ENCODE measurements at places on chromosomes 3 and 15. TPM values are rescaled to one million over a fixed set of nuclear protein-coding genes. Genes with fewer than 3 reads are reported as not detected.

The GABRA5 gene
- 0.36 TPM for polyA plus RNA-seq

The NOX5 gene
- 1.0 TPM for polyA plus RNA-seq

The TRH gene
- 0.45 TPM for polyA plus RNA-seq

DNA sequence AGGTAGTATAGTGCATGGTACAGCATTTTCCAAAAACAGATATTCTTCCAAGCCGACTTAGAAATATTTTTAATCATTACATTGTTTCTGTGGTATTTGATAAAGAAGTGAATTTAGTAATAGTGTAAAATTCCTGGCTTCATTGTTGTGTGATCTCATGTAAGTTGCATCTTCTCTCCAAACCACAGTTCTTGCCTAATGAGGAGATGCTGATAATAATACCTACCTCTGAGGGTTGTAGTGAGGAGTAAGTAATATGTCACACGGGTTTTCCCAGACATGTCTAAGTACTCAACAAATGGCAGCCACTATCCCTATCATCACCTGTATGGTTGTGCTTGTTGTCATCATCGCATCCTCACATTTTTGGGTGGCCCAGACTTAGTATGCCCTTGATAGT, 167.3 kb downstream of the SLCO3A1 start:
- DNase-seq, result no peak

GRCh38 chr3:140187028-140187427, 252.0 kb downstream of the CLSTN2 start:
- DNase-seq, result no peak

DNA sequence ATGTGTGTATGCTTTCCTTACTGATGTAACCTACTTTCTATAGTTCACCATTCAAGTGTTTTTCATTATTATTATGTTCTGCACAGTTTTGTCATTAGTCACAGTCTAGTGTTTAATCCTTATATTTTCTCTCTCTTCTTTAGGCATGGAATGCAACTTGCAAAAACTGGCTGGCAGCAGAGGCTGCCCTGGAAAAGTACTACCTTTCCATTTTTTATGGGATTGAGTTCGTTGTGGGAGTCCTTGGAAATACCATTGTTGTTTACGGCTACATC, 6.9 kb downstream of the SUCNR1 start:
- no peak for DNase-seq

- DNase-seq, result no peak
Measured at GRCh38 chr15:92051716-92052115, 198.2 kb downstream of the SLCO3A1 start.

DNA sequence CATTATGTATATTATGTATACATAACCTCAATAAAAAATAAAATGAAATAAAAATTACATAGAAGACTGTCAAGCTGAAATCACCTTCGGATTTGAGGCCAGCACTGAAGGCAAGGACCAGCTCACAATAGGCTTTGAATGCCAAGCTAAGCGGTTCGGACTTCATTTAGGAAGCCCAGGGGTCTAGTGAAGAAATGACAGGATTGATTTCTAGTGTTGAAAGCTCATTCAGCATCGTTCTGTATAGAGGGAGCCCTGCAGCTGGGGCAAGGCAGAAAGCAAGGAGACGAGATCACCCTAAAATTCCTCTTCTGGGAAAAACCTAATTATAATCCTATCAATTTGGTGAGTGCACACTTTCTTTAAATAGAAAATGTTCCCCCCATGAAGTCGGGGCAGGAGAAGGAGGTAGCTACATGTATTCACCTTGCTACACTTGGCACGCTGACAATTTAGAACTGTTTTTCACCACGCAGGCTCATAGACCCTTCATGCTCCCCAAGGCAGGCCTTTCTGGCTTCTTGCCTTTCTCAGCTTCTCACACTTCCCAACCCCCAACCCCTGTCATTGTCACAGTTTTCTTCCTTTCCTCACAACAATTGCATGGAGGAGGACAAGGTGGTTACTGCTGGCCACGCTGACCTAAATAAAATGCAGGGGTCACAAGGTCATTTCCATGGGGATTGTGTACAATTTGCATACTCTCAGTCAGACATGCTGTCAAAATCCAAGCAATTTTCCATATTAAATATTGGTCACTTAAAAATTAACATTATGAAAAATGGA, 44.4 kb upstream of the SSR3 start:
- DNase-seq, result no peak

GRCh38 chr15:58036579-58036978, 28.9 kb downstream of the ALDH1A2 start:
- DNase-seq, result no peak

GRCh38 chr3:56339671-56340070, 128.6 kb downstream of the ERC2 start:
- no peak for DNase-seq

- no peak for DNase-seq
Measured at GRCh38 chr3:14127516-14128161, 2.8 kb downstream of the TMEM43 start.

Data from left renal cortex interstitium (tissue), 4 donors.